Daoy (cell line): ENCODE measurements at places on chromosomes 1 and 21. TPM values are rescaled to one million over a fixed set of nuclear protein-coding genes. Genes with fewer than 3 reads are reported as not detected.

DNA sequence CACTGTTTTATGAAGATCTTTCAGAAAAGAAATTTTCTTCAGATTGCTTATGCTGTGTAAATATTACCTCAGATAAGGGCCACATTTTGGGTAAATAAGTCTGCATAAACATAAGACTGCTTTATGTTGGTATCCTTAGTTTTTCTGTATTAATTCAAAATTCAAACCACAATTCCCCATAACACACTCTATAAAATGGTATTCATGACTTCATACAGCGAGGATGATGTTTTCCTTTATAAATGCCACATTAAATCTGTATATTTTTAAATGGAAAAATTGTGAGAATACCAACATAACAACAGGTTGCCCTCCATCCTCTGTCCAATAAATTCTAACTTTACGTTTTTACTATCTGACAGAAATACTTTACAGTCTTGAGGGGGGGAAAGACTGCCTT, 248.7 kb upstream of the CXADR start:
- no peak for DNase-seq

DNA sequence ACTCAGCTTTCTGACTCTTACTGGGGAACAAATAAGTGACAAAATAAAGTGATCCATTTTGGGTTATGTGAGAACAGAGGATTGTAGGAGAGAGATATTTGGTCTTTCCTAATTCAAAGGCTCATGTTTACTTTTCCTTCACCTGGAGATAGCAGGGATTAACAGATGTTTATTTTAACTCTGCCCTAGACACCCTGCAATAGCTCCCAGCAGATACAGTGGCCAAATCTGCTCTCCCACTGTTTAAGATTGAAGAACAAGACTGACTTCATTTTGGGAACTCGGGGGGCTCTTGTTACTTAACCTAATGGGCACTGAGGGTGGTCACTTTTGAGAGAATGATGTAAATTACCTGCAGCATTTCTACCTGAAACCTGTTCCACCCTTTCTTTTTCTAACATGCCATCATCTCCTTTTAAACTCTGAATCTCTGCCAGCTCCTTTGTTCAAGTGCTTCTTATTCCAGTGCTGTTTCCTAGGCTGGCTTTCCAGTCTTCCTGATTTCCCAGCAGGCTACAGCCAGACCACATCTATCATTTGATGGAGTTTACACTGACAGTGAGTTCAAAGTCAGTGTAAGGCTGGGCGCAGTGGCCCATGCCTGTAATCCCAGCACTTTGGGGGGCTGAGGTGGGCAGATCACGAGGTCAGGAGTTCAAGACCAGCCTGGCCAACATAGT, 90.0 kb downstream of the SELENOF start:
- no peak for DNase-seq

DNA sequence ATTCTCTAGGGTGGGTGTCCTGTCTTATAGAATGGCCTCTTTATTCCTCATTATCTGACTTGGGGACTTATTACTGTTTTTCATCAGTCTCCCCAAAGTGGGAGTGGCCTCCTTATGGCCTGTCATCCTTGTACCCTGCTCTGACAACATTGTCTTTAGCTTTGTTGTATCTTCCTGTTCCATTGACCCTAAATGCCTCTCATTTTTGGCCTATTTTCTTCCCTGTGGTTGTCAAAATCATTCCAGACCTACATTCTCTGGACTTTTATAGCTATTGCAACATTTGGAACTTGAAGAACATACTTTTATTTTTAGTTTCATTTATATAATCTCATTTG, 9.7 kb downstream of the SFT2D2 start:
- no peak for DNase-seq

Gene KMO
- total RNA-seq, result 0.17 and 17.1 TPM in 2 replicates

DNA sequence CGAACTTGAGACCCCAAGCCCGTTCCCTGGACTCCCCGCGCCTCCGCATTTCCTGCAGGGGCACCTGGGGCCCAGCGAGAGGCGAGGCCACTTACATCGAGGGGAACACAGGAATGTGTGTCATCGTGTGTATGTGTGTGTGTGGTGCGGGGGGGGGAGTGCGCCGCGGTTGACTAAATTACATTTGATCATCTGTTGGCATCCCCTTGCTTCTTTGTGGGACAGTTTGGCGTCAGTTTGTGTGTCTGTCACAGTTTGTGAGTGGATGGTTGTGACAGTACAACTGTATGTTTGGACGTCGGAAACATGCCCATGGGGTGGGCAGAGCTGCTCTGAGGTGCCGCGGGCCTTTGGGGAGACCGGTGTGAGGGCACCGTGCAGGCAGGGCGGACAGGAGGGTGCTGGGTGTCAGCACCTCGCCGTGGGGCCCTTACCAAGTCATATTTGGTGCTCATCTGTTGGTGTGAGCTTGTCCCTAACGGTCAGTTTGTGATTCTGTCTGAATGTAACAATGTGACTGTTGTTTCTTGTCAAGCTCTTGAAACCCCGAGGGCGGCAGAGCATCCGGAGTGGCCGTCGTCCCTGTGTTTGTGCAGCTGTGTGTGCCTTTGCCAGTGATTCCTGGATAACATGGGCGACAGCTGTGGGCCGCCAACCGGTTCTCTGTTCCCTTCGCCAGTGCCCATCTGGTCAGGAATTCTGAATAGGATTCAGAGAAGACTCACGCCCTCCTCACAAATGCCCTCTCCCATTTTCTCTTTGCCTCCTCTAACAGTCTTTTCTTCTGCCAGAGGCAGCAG, 899 bp downstream of the OPRD1 start:
- no peak for DNase-seq

Gene ELK4
- 13.0 and 17.1 TPM in 2 replicates for total RNA-seq
